Forelimb muscle (tissue), 1 donor: ENCODE measurements at places on chromosomes 12 and 14. TPM values are rescaled to one million over a fixed set of nuclear protein-coding genes. Genes with fewer than 3 reads are reported as not detected.

GRCh38 chr14:70190156-70190555 is 1.4 kb upstream of the SLC8A3 start:
- no peak for DNase-seq

- no peak for DNase-seq
Observed at GRCh38 chr12:90102957-90103652, 394.5 kb upstream of the ATP2B1 start.

DNA sequence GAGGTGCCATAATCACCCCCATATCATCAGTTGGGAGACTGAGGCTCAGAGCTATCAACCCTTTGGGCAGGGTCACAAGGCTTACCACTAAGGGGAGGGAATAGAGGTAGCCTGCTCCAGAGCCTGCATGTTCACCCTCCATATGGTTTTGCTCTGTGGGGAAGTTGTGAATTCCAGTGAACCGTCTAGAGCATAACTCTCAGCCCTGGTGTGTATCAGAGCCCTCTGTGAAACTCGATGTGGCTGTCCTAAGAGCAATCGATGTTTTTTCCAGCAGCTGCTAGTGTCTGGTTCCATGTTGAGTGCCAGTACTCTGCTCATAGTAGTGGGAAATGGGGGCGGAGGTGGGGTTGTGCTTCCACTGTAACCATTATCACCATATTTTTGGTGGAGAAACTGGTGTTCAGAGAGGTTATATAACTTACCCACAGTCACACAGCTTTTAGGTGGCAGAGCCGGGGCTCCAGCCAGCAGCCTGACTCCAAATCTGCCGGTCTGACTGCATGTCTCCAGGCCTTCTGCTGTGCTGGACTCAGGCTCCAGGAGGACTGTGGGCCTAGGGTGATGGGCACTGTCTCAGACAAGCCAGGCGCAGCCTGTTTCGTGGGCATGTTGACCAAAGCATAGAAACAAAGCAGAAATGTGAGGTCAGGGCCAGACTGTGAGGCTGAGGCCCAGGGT is 104.2 kb downstream of the ADCK1 start:
- DNase-seq, result no peak

GRCh38 chr12:54296393-54297099 is 4.3 kb downstream of the NFE2 start:
- DNase-seq, result no peak

The TSHR gene
- 0.65 TPM for polyA plus RNA-seq

The ZFHX2 gene
- 1.5 TPM for polyA plus RNA-seq
